ENCODE measurements at places on chromosomes 4 and X.

DNA sequence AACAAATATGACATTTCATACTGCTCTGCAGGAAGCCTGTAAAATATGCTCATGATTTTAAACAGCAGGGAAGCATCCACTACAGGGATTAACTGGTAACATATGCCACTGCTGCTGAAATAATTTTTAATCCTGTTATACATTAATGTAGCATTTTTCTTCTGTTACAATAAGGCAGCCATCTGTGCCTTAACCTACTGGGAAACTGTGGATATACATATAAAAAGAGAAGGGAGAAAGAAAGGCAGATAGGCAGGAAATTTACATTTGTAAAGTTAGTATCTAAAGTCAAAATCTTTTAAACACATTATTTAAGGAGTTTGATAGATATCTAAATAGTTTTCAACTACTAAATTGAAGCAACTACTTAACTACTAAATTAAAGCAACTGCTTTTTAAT lies 514.6 kb upstream of the KLHL4 start:
- DNase-seq: no peak

- peak; percentile 27 for DNase-seq
These were observed 115.2 kb upstream of the LNX1 start for GRCh38 chr4:53706422-53707032.

- DNase-seq: peak; percentile 59
These were observed at the start of gene RBM47 for GRCh38 chr4:40629401-40630334. Gene RBM47 (minus strand): TSS chr4:40629864. CDS start chr4:40438893, 190,971 bp downstream.

- no peak for DNase-seq
These were observed 67.8 kb upstream of the ANXA3 start for GRCh38 chr4:78483811-78484210.

DNA sequence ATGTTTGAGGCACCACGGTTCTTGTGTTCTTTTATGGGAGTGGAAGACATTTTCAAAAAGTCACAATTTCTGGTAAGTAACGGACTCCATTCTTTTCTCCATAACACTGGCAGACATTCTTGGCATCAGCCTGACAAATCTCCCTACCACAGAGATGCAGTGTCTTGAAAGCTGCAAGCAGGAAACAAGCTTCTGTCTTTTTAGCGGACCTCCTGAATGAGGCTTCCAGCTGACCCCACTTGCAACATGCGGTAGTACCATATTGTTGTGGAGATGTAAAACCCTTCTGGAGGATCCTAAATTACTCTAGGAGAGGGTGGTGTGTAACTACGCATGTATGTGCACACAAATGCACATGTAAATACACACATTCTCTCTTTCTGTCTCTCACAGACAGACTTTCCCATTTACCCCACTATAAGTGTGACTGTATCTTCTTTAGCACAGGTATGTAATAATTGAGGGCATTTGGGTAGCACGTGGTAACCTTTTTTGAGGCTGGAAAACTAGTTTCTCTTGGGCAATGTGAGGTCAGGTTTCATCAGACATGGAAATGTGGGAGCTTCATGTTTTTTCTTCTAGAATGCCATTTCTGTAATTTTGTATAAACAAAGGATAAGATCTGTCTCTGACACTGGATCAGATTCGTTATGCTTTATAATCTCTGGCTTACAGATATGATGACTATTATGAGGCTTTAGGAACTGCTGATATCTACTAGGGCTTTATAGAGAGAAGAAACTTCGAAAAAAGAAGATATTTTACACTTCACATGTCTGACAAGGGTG lies 130.1 kb downstream of the MGST2 start:
- no peak for DNase-seq

DNA sequence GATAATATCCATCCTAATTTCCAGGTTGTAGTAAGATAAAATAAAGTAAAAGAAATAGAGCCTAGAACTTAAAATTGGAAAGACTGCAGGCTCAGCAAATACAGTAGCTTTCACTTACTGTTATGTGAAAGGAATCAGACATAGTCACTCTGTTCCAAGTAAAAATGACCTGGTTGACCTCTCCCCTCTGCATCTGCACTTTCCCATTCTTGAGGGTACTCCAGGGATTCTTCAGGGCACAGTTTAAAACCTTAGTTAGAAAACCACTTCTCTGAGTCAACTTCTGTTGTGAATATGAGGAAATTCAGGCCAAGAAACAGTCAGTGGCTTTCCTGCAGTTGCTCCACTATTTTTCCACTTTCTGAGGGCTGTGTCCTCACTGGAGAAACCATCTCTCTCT lies 42.9 kb downstream of the FRAS1 start:
- DNase-seq: no peak

- DNase-seq: no peak
These were observed 454 bp downstream of the LETM1 start for GRCh38 chr4:1855333-1856070.

DNA sequence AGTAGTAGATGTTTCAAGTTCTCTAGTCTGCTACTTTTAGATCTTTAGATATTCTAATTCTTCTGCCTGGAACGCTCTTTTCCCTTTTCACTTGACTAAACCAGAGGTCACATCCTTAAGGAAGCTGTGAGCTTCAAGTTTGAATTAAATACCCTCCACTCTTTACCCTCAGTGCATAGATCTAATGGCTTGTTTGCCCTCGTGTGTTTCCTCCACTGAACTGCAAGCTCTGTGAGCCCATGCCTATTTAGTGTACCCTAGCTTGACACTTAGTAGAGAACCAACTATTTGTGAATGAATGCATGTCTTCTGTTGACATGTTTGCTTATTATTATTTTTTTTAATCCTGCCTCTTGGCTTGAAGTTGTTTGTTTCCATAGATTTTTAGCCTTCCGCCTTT lies 138.3 kb downstream of the PDE5A start:
- DNase-seq: peak; percentile 20

- no peak for DNase-seq
These were observed 102.7 kb upstream of the RBPJ start for GRCh38 chr4:26217961-26218676.

- DNase-seq: no peak
These were observed 53.6 kb downstream of the FHIP1A start for GRCh38 chr4:151462554-151462953.

GRCh38 chrX:103361798-103362197 lies 5.5 kb downstream of the TCEAL9 start:
- no peak for DNase-seq

GRCh38 chr4:186105647-186106321 lies 1.3 kb downstream of the FAM149A start:
- no peak for DNase-seq

- DNase-seq: no peak
These were observed 129.1 kb upstream of the LDB2 start for GRCh38 chr4:17027495-17027894.

DNA sequence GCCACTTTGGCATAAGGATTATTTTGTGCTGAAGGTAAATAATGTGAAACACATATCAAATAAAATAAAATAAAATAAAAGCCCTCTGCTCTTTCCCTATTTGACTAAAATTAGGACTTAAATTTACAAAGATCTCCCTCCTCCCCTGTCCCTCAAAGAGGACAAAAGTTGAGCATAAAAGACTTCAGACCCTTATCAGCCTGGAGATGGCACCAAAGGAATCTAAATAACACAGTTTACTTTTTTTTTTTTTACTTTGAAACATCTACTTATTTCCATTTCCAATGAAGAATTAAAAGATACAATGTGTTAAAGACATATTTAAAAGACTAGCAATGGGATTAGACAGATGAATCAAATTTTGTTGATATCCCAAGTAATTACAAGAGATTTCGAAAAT lies 89.7 kb downstream of the EPHA5 start:
- DNase-seq: no peak

DNA sequence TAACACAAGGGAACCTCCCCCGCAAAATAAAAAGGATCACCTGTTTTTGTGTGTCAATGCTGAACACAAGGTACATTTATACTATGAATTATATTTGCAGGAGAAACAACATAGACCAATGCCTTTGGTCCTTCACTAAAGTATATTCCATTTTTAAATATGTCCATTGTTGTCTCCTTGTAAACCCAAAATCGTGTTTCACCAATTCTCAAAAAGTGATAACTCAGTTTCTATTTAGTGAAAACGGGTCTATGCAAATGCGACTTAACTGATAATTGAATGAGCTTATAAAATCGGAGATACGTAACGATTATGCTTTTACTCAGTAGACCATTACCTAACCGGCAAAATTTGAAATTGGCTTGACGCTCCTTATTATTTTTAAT lies 2.1 kb downstream of the BRWD3 start:
- DNase-seq: no peak

DNA sequence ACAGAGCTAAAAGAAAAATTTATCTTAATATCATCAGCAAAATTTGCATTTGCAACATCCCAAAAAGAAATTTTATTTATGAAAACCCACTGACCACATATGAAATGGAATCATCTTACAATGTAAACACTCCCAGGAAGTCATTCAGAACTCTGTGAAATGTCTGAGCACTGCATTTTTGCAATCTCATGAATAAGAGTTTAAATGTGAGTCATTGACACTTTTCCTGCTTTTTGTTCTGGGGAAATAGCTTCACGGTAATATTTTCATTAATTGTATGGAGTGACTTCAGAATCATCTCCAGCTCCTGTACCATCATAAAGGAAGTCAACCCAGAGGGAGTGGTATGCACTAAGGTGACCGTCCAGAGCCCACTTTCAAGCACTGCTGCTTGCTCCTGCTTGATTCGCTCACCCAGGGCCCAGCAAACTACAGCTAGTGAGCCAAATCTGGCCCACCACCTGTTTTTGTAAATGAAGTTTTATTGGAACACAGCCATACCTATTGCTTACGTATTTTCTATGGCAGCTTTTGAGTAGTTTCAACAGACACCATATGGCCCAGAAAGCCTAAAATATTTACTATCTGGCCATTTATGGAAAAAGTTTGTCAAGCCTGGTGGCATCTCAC lies 17.2 kb downstream of the EDNRA start:
- DNase-seq: no peak

- DNase-seq: no peak
These were observed 174.5 kb upstream of the MAOA start for GRCh38 chrX:43481576-43481975.

DNA sequence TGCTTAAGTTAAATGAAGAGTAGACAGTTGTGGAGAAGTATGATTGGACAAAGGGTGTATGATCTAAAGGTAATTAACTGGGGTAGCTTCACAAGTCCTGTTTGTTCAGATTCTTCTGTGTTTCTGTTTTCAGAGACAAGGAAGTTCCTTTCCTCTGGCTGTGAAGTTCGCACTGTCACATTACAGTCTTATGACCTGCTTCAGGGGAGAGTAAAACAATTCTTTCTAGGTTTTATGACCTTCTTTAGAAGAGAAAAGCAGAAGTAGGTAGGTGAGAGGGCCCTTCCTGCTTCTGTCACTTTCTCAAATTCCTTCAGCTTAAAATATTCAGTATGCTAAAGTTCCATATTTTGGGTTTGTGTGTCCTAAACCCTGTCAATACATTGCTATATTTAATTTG lies 211.9 kb downstream of the SOX3 start:
- no peak for DNase-seq

DNA sequence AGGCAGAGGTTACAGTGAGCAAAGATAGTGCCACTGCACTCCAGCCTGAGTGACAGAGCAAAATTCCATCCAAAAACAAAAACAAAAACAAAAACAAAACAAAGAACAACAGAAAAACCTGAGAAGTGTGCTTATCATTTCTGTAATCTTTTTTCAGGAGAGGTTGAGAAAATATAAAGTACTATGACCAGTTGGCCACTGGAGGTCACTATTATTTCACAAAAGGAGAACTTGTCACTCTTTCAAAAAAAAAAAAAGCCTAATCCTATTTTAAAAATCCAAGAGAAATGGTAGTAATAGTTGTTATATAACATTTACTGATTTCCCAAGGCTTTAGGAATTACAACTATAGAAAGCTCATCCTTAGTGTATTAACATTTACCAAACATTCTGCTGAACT lies 24.9 kb upstream of the RNF150 start:
- DNase-seq: no peak

- no peak for DNase-seq
These were observed 3.3 kb upstream of the RELL1 start for GRCh38 chr4:37689353-37690095.
